ENCODE measurements at places on chromosomes 7 and 10. TPM values are rescaled to one million over a fixed set of nuclear protein-coding genes. Genes with fewer than 3 reads are reported as not detected.

WNT2 gene
- 11.5 TPM for total RNA-seq

CYP26C1 gene
- not detected for total RNA-seq

TRPV5 gene
- total RNA-seq: not detected

LRRTM3 gene
- total RNA-seq: 0.21 TPM

MMP21 gene
- total RNA-seq: not detected

CHRM2 gene
- 30.0 TPM for total RNA-seq

TECTB gene
- total RNA-seq: not detected

Measured in osteocyte (in vitro differentiated cells).